Calu3 (cell line): ENCODE measurements at places on chromosomes 6 and 20. TPM values are rescaled to one million over a fixed set of nuclear protein-coding genes. Genes with fewer than 3 reads are reported as not detected.
A peak's percentile ranks its signal among the peaks of the same experiment; 100 is the strongest.

BMP2 gene
- 4.5 and 5.6 TPM in 2 replicates for total RNA-seq

DNA sequence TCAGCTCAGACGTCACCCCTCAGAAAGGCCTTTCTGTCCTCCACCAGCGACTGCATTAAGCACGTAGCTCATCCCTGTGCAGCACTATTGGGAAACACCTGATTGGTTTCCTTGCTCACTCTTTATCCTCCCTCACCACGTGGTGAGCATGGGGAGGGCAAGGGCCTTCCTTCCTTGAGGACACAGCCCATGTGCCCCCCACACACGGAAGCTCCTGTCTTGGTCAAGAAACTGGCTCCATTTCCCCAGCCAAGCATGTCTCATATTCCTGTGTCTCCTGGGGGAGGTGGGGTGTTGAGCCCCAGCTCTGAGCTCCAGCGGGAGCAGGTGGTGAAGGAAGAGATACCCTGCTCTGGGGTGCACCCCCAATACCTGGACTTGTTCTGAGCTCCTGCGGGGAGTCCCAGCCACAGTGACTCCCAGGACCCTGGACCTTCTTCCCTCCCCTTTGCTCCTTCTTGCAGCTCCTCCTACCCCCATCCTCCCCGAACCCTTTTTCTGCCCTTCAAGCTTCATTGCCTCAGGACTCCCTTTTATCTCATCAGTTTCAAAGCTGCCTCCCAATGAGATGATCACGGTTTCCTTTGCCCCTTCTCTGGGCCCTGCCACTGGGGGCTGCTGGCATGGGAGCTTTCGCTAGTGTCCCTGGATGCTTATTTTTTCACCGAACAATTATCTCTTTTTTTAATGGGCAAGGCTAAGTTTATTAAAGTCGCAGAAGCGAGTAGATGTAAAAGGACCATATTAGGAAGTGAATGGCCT, 230.1 kb downstream of the TFAP2C start:
- no peaks in the 10 kb centered on the region for H3K36me3 ChIP-seq
- H3K27me3 ChIP-seq = peaks cover 87% of the 10 kb centered on the region
- no peak for DNase-seq
- no peaks in the 10 kb centered on the region for H3K4me1 ChIP-seq

DNA sequence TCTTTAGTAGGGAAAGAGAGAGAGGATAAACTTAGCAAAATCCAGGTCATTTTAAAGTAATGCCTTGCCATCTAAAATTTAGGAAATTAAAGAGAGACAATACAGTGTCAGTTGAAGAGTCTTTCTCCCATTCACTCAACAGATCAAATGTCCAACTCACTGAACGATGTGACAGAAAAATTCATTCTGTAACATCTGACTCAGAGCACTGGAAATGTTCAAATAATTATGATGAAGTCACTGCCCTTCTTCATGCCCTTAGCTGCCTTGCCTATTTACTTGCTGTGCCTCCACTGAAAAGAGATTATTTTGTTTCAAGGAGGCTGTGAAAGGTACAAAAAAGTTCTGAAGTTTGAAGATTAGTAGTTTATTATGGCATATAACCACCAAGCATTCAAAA, 434.8 kb downstream of the ADGRB3 start:
- H3K27me3 ChIP-seq = no peaks in the 10 kb centered on the region
- no peak overlapping the region for H3K27ac ChIP-seq
- no peak for DNase-seq

DNA sequence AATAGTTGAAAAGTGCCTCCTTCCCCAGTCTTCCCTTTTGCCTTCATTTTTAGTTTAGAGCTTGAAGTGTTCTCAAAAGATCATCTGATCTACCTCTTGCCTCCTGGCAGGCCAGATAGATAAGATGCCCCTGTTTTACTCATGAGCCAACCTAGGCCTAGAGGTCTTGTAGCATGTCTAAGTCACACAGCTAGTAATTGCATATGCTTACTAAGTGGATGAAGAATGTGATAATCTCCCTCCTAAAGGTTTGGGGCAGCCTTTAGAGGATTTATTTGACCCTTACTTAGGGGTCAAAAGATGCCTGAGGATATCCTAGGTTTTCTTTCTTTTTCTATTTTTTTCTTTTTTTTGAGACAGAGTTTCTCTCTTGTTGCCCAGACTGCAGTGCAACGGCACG, 2.1 kb downstream of the C6orf141 start:
- peaks cover 24% of the 10 kb centered on the region for H3K4me1 ChIP-seq
- H3K27me3 ChIP-seq = no peaks in the 10 kb centered on the region
- H3K36me3 ChIP-seq = peaks cover 61% of the 10 kb centered on the region
- H3K4me3 ChIP-seq = peak overlapping the region; percentile 79

DNA sequence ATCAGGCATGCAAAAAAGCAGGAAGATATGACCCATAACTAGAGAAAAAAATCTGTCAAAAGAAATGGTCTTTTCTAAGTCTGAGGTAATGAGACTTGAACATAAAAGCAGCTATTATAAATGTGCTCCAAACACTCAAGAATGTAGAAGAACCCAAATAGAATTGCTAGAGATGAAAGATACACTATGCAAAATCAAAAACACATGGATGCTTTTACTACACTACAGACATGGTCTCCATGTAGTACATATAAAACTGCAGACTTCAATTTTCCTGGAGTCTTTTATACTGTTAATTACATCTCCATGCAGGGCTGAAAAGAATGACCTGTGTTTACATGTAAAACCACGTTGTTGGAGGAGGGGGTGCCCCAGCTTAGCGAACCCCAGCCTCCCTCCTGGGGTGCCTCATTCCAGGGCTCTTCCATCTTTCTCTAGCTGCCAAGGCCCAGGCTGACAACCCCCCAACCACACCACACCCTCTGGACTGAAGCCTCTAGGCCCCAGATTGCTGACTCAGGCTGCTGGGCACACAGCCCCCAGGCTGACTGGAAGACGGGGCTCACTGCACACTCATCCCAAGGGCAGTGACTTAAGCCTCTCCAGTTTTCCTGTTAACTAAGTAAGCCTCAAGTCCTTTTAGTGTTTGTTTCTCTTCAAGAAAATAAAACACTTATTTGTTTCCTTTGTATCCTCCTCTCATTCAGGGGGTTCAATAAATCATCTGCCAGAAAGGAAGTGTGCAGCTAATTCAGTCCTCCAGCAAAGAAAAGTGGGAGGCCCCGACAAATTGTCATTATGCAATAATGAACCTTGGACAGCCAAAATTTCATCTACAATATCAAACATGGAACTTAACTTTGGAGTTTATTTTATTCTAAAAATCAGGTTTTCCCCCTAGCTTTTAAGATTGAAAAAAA, 26.0 kb upstream of the PLAGL1 start:
- H3K27me3 ChIP-seq = no peaks in the 10 kb centered on the region
- no peak overlapping the region for H3K4me3 ChIP-seq
- H3K27ac ChIP-seq = no peak overlapping the region

GRCh38 chr6:16337295-16337975, 99.0 kb downstream of the GMPR start:
- no peak overlapping the region for H3K27ac ChIP-seq
- no peaks in the 10 kb centered on the region for H3K4me1 ChIP-seq
- no peak for DNase-seq
- H3K27me3 ChIP-seq = no peaks in the 10 kb centered on the region
- H3K36me3 ChIP-seq = no peaks in the 10 kb centered on the region

DNA sequence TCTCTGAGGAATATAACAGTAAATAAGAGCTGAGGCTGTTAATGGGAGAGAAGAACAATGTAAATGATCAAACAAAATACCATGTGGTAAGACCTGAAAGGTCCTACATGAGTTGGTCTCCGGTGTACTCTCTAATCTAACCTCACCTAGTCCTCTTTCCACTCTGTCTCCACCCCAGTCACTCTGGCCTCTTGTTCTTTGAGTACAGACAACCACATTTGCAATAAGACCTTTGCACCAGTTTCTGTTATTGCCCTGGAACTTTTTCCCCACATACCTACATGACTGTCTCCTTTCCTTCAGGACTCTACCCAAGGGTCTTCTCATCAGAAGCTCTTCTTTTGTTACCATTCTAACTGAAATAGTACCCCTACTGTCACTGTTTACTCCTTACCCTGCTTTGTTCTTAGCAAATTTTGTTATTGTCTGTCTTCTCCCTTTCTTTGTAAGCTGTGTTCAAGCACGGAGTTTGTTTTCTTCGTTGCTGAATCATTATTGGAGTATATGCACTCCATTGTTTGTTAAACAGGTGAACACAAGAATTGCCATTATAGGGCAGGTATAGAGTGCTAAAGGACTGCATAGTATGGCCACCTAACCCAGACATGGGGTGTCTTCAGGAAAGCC, 37.3 kb downstream of the MAPK14 start:
- H3K4me1 ChIP-seq = peaks cover 47% of the 10 kb centered on the region
- no peak overlapping the region for H3K27ac ChIP-seq
